Activated CD4-positive, alpha-beta T cell treated with anti-CD3 and anti-CD28 coated beads, Interleukin-2, amount 50 U/mL, for 16 hours (primary cell): ENCODE measurements at places on chromosomes 7 and 10.

GRCh38 chr7:7920481-7920880 lies 48.1 kb upstream of the GLCCI1 start:
- peak; percentile 49 for DNase-seq

- no peak for DNase-seq
Observed at GRCh38 chr10:43235070-43235900, 31.6 kb downstream of the RASGEF1A start.

- DNase-seq, result peak; percentile 60
Observed at GRCh38 chr10:75399461-75400162, 2.0 kb downstream of the ZNF503 start.

GRCh38 chr7:34038816-34039470 lies 133.6 kb downstream of the BMPER start:
- DNase-seq, result no peak
